ENCODE measurements at places on chromosomes 13 and 19. TPM values are rescaled to one million over a fixed set of nuclear protein-coding genes. Genes with fewer than 3 reads are reported as not detected.

The ZIK1 gene
- 11.3 TPM for total RNA-seq

The KLC3 gene
- total RNA-seq: not detected

- DNase-seq: peak; percentile 97
Observed at GRCh38 chr13:101751488-101751887, 299.0 kb downstream of the ITGBL1 start.

DNA sequence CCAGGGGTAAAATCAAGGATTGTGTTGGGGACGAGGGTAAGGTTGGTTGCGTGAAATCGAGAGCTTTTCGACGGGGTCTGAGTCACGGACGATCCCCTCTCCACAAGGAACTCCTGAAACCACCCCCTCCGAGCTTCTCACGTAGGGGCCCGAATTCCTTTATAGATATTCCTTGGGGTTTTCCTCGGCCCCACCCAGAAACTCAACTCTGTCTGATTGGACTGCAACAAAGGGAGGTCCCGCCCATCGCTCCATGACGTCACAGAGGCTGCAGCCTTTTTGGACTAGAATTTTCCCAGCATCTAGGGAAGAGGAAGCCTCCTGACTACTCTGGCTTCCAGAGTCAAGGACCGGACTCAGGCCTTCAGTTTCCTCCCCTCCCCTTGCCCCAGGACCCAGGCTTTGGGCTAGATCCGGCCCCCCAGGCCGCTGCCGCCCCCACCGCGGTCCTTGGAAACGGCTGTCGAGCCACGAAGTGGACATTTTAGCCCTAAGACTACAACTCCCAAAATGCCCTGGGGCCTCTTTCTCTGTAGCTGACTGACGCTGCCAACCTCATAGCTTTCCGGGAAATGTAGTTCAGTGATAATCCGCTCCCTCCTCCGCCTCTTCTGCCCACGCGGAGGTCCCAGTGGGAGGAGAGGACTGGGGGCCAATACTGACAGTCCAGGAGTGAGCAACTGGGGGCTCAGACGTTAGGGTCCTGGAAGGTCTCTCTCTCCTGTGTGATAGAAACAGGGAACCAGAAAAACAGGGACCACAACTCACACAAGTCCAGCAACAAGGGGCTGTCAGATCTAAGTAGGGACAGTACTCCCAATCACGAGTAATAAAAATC lies at the start of gene IZUMO1:
IZUMO1 (minus strand) TSS at position 172 of the 838 bp plus-strand sequence. CDS start 1,050 bp downstream, outside the sequence.
- DNase-seq: peak; percentile 91

GRCh38 chr13:111326981-111327642 lies 6.7 kb downstream of the TEX29 start:
- no peak for DNase-seq

- DNase-seq: peak; percentile 50
Observed at GRCh38 chr19:44807652-44808462, 1.0 kb upstream of the BCAM start.

GRCh38 chr19:33557196-33557595 lies 35.6 kb upstream of the PEPD start:
- no peak for DNase-seq

Data from fibroblast of villous mesenchyme (primary cell).